ENCODE measurements at places on chromosomes 4 and X.

GRCh38 chr4:29596228-29596627 lies 1123.9 kb upstream of the PCDH7 start:
- no peak for DNase-seq

- no peak for DNase-seq
Measured at GRCh38 chr4:124804041-124804440, 91.5 kb upstream of the ANKRD50 start.

DNA sequence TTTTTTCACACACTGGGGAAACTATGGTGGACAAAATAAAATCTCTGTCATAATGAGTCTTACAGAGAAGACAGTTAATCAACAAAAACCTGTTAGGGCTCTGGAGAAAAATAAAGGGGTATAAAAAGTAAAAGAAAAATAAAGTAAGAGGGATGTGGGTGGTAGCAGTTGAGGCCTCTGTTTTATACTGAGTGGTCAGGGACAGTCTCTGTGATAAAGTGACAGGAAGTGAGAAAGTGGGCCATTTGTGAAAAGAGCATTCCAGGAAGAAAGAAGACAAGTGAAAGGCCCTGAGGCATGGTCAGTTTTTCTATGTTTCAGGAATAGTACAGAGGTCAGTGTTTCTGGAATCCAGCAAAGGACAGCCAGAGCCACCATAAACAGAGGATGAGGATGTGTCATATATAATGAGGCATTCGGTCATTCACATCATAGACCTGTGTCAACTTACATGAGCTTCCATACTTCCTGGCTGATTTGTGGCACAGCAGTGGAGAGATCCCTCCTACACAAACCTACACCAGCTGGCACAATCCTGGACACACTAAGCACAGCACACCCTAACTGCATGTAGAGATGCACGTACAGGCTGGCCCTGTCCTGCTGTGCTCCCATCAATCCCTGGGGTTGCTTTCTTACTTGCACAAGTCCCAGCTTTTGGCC lies 64.4 kb upstream of the NAP1L5 start:
- no peak for DNase-seq

- no peak for DNase-seq
Measured at GRCh38 chr4:169662206-169662605, 41.8 kb downstream of the CLCN3 start.

DNA sequence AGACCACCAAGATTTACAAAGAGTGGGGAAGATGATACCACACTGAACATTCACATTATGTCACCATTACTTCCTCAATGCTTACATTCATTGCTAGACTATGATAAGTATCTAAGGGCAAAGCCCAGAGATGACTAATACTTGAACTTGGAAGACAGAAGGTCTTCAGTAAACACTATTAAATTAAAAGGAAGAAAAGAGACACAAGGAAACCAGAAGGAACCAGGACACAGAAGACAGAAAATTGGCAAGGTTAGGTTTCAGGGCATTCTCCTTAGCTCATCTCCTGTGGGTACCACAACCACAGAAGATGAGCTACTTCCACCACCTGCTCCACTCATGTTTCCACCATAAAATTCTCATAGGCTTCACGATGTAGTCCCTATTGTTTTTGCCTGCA lies 64.9 kb downstream of the NLGN4X start:
- DNase-seq, result no peak

DNA sequence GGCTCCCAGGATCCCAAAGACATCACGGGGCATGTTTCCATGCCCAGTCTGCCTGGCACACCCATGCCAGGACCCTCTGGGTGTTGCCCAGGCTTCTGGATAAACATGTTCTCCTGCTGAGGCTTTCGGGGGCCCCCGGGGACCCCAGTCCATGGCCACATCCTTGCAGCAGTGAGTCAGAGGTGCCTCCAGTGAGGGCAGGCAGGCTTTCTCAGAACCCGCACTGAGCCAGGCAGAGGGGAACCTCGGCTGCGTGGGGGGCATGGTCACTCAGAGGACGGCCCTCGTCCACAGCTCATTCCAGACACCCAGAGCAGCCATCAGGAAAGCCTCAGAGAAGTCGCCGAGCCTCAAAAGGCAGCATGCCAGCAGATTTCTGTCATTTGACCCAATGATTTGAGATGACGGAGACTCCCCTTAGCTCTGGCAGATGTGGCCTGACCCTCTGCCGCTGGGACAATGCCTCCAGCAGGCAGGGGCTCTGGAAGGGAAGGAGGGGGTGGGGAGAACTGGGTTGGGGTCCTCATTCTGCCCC lies 54.8 kb downstream of the PPP2R2C start:
- DNase-seq, result no peak

DNA sequence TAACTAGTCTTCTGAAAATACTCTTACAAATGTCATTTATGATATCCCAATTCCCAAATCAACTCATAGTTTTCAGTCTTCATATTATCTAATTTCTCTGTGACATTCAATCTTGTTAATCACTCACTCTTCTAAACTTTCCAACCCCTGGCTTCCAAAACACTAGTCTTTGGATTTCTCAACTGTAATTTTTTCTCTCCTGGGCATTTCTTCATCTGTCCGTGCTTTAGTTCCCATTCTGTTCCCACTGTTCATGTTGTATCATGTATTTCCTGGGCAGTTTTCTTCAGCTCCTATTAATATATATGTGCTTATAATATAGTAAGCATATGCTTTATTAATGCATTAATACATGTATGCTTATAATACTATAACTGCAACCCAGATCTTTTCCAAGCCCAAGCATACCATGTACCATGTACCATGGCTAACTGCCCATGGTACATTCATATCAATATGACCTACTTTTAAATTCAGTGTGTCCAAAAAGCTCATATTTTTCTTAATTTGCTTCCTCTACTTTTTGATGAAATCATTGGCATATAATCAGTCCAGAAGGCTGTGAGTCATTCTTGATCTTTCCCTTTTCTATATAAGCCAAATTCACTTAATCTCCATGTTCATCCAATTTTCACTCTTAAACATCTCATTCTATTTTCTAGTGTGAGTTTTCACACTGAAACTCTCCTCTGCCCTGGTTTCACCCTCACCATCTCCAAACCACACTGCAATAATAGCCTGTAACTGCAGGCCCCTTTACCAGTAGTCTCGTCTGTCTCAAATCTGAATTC lies 21.3 kb upstream of the GK2 start:
- no peak for DNase-seq
